ENCODE measurements at places on chromosomes 4 and X.

DNA sequence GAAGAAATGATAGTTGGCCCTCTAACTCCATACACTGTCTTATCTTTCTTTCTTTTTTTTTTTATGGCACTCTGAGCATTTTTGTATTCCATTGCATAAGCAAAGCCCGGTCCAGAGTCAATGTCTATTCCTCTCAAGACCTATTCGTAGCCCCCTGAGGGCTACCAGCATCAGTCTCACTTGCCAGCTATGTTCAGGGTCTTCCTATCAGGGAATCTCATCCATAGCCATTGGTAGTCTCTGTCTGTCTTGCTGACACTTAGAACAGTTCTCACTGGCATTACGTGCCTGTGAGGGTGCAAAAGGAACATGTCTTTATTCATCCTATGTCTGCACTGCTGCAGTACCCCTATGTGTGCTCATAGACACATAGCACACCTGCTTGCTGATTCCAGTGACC lies 51.0 kb downstream of the BMP2K start:
- DNase-seq = no peak

- no peak for DNase-seq
Measured at GRCh38 chr4:112069110-112069509, 76.1 kb upstream of the FAM241A start.

DNA sequence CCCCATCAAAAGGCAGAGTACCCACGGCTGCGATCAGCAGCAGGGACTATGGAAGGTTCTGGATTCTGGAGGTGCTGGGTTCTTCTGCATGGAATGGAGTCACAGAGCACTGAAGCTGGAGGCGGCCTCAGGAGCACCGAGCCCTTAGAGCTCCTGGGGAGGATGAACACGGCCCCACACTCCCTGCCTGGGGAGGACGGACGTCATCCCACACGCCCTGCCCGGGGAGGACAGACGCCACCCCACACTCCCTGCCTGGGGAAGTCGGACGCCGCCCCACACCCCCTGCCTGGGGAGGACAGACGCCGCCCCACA lies 9.9 kb downstream of the LRPAP1 start:
- no peak for DNase-seq

GRCh38 chr4:6730603-6731317 lies 14.8 kb downstream of the BLOC1S4 start:
- no peak for DNase-seq

DNA sequence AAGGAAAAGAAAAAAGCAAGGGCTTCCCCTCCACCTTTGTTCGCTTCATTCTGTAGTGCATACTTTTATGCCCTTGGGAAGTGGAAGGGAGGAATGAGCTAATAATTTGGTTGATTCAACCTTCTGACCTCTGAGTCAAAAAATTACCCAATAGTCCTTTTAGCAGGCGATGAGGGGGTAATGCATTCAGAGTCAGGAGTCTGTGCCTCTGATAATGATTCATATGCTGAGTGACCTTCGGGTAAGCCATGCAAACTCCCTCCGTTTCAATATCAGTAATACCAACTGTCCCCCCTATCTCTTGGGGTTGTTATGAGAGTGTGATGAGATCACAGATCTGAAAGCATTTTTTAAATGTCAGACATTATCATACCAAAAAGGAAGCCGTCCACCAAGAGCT lies 41.6 kb upstream of the ACSL4 start:
- DNase-seq = peak; percentile 40

Measured in epithelial cell of proximal tubule (primary cell).